ENCODE measurements at places on chromosomes 1 and 21.

DNA sequence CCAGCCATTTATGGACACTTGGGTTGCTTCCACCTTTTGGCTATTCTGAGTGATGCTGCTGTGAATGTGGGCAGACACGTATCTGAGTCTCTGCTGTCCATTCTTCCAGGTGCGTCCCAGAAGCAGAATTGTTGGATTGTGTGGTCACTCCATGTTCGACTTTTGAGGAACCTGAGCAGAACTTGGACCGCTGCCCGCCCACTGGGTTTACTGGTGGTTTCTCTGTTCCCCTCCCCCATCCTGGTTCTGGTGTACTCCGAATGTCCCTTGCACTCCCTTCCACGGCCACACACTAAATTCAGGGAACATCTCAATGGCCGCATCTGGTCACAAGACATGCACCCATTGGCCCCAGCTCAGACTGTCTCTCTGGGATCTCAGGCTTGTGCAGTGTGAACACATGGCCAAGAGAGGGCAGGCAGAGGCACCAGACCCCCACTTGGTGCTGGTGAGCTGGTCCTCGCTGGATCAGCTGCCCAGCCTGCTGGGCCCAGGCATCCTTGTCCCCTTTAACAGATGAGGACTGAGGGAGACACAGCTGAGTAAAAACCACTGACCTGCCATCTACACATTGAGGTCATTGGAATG is 565.1 kb downstream of the NPHP4 start:
- H3K27ac ChIP-seq: no peak overlapping the region
- no peaks in the 10 kb centered on the region for H3K36me3 ChIP-seq
- H3K27me3 ChIP-seq: peaks cover 99% of the 10 kb centered on the region
- H3K4me3 ChIP-seq: no peak overlapping the region
- DNase-seq: no peak

GRCh38 chr1:100542285-100542684 is 4.3 kb downstream of the GPR88 start:
- DNase-seq: no peak
- H3K4me3 ChIP-seq: no peak overlapping the region
- H3K27ac ChIP-seq: no peak overlapping the region
- 0 out of 2 replicates have a peak, but pooled peaks cover 4% of the 10 kb centered on the region for H3K27me3 ChIP-seq
- no peaks in the 10 kb centered on the region for H3K4me1 ChIP-seq

DNA sequence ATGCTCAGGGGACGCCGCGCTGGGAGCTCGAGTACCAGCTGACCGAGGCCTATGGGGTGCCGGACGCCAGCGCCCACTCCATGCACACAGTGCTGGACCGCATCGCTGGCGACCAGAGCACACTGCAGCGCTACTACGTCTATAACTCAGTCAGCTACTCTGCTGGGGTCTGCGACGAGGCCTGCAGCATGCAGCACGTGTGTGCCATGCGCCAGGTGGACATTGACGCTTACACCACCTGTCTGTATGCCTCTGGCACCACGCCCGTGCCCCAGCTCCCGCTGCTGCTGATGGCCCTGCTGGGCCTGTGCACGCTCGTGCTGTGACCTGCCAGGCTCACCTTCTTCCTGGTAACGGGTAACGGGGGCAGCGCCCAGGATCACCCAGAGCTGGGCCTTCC is 1.3 kb upstream of the XKR8 start:
- no peaks in the 10 kb centered on the region for H3K27me3 ChIP-seq
- no peak for DNase-seq
- no peak overlapping the region for H3K4me3 ChIP-seq
- H3K36me3 ChIP-seq: no peaks in the 10 kb centered on the region
- H3K27ac ChIP-seq: no peak overlapping the region
- 0 out of 2 replicates have a peak, but pooled peaks cover 6% of the 10 kb centered on the region for H3K4me1 ChIP-seq

- no peaks in the 10 kb centered on the region for H3K36me3 ChIP-seq
- H3K27me3 ChIP-seq: peaks cover 39% of the 10 kb centered on the region
- no peak overlapping the region for H3K4me3 ChIP-seq
- peaks cover 44% of the 10 kb centered on the region for H3K4me1 ChIP-seq
- DNase-seq: peak; percentile 45
- peak overlapping the region; percentile 14 for H3K27ac ChIP-seq
Measured at GRCh38 chr21:42469272-42469671, 26.8 kb downstream of the RSPH1 start.

DNA sequence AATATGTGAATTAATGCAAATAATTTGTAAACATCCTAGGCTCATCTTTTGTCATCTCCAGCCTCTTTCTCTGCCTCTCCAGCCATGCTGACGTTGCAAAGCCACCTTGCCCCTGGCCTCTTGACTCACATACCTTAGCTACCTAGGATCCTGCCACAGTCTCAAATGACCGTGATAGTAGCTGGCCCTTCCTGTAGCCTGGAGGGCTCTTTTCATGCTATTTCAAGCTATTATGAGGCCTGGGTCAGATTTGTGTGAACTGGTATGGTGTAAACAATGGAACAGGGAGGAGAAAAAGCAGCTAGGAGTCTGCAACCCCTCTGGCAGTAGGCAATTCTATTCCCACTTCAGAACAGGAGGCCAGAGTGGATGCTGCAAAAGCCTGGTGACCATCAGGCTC is 337.7 kb downstream of the DISC1 start:
- H3K27me3 ChIP-seq: no peaks in the 10 kb centered on the region
- no peak for DNase-seq
- no peaks in the 10 kb centered on the region for H3K36me3 ChIP-seq
- H3K4me3 ChIP-seq: no peak overlapping the region
- H3K27ac ChIP-seq: no peak overlapping the region
- H3K4me1 ChIP-seq: no peaks in the 10 kb centered on the region

DNA sequence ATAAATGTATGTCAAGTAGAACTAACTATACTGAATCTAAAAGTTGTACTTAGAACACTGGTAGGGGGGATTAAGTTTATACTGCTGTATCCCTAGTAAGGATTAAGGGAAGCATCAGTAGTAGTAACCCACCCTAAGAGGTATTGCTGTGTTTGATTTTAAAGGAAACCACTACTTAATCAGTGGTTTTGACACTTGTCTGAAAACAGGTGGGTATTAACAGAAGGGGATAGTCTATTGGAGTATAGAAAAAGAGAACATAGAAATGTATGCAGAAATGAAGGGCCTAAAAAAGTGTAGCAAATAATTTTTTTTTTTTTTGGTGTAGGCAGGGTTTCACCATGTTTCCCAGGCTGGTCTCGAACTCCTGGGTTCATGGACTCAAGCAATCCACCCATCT is 2.2 kb downstream of the MIGA1 start:
- H3K27ac ChIP-seq: no peak overlapping the region
- no peaks in the 10 kb centered on the region for H3K27me3 ChIP-seq
- no peak overlapping the region for H3K4me3 ChIP-seq
- H3K36me3 ChIP-seq: 0 out of 2 replicates have a peak, but pooled peaks cover 2% of the 10 kb centered on the region

DNA sequence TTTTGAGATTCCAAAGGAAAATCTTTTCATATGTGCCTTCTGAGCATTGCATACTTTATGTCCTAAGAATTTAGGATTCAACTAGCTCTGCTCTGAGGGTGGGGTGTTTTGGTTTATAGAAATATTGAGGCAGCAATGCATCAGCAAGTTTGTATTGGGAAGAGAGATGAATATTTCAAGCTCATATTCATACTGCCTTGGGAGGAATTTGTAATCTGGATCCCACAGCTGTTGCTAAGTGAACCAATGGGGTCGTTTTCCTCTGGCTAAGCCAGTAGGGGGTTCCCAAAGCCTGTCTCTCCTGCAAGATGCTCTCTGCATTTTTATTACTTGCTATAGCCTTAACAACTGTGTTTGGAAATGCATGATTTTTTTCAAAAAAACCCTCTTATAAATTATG is 130.6 kb downstream of the SNX7 start:
- no peak overlapping the region for H3K4me3 ChIP-seq
- no peaks in the 10 kb centered on the region for H3K36me3 ChIP-seq
- no peak for DNase-seq
- H3K27ac ChIP-seq: no peak overlapping the region

- peak overlapping the region; percentile 37 for H3K27ac ChIP-seq
- H3K4me3 ChIP-seq: no peak overlapping the region
- H3K27me3 ChIP-seq: no peaks in the 10 kb centered on the region
- peaks cover 26% of the 10 kb centered on the region for H3K4me1 ChIP-seq
Measured at GRCh38 chr1:101728029-101728428, 268.7 kb downstream of the OLFM3 start.

DNA sequence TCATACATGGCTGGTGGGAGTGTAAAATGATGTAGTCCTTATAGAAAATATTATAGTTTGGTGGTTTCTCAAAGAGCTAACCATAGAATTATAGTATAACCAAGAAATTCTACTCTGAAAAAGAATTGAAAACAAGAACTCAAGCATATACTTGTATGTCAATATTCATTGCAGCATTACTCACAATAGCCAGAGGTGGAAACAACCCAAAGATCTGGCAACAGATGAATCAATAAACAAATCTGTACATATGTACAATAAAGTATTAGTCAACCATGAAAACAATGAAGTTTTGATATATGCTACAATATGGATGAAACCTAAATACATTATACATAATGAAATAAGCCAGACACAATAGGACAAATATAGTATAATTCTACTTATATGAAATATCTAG is 29.7 kb downstream of the XCL1 start:
- H3K27me3 ChIP-seq: no peaks in the 10 kb centered on the region
- DNase-seq: no peak
- no peak overlapping the region for H3K27ac ChIP-seq
- no peak overlapping the region for H3K4me3 ChIP-seq
- H3K4me1 ChIP-seq: no peaks in the 10 kb centered on the region
- no peaks in the 10 kb centered on the region for H3K36me3 ChIP-seq

DNA sequence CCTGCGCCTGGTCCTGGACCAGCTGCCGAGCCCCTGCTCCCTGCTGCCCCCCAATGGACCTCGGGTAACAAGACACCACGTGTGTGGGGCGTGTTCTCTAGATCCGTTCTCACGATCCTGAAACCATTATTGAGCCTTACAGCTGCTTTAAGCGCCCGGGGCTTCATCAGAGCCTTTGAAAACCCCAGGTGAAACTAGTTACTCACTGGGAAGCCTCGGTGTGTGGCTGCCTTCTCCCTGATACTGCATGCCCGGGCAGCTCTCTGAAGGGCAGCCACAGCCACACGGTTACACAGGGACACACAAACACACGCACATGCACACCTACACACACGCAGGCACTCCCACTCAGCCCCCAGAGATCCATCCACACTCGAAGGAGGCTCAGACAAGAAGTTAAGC is 5.3 kb downstream of the HES2 start:
- H3K36me3 ChIP-seq: no peaks in the 10 kb centered on the region
- DNase-seq: peak; percentile 89

DNA sequence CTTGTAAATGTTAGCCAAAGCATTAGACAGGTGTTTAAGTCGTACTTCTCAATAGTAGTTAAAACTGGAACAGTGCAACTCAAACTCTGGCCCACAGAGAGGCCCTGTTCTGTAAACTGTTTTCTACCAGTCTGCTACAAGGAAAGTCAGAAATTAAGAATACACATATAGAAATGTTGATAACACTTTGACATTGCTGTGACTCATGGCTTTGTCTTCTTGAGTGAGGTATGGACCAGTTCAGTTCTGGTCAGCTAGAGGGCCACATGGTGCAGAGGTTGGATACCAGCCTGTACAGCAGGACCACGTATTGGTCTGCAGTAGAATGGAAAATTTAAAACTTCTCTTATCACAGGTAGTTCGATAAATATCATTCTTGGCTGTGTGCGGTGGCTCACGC is 22.3 kb downstream of the ZBTB8B start:
- H3K27me3 ChIP-seq: no peaks in the 10 kb centered on the region
- H3K27ac ChIP-seq: no peak overlapping the region
- H3K36me3 ChIP-seq: no peaks in the 10 kb centered on the region
- no peak overlapping the region for H3K4me3 ChIP-seq
- no peaks in the 10 kb centered on the region for H3K4me1 ChIP-seq
- DNase-seq: no peak

GRCh38 chr1:147628441-147628840 is 41.9 kb downstream of the ACP6 start:
- no peaks in the 10 kb centered on the region for H3K36me3 ChIP-seq
- no peak for DNase-seq
- H3K27me3 ChIP-seq: no peaks in the 10 kb centered on the region
- no peak overlapping the region for H3K27ac ChIP-seq
- peaks cover 8% of the 10 kb centered on the region for H3K4me1 ChIP-seq
- no peak overlapping the region for H3K4me3 ChIP-seq

GRCh38 chr21:41211060-41211805 is 43.3 kb downstream of the BACE2 start:
- H3K27ac ChIP-seq: no peak overlapping the region
- no peaks in the 10 kb centered on the region for H3K36me3 ChIP-seq
- no peak overlapping the region for H3K4me3 ChIP-seq
- DNase-seq: no peak

GRCh38 chr1:81157686-81158085 is 643.0 kb upstream of the ADGRL2 start:
- no peaks in the 10 kb centered on the region for H3K27me3 ChIP-seq
- DNase-seq: no peak
- no peaks in the 10 kb centered on the region for H3K36me3 ChIP-seq
- H3K4me3 ChIP-seq: no peak overlapping the region

DNA sequence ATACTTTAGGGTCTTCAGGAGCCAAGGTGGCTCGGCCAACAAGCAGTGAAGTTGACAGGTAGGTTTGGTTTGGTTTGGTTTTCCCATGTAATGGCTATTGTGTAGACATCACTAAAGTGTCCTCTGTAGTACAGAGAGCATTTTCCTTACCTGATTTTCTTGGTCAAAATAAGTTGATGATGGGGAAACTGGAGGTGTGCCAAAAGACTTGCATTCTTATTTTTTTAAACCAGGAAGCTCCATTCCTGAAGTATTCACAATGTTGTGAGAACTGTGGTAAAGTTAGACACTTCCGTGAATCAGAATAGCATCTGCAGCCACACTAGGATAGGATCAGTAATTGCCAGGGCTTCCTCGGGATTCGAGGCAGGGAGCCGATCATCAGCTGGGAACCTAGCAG is 2.9 kb downstream of the ZBTB37 start:
- peaks cover 10% of the 10 kb centered on the region for H3K36me3 ChIP-seq
- H3K4me3 ChIP-seq: no peak overlapping the region
- H3K4me1 ChIP-seq: peaks cover 13% of the 10 kb centered on the region
- H3K27ac ChIP-seq: no peak overlapping the region
- H3K27me3 ChIP-seq: no peaks in the 10 kb centered on the region
- DNase-seq: no peak

- no peak for DNase-seq
- no peaks in the 10 kb centered on the region for H3K4me1 ChIP-seq
- H3K4me3 ChIP-seq: no peak overlapping the region
- H3K36me3 ChIP-seq: no peaks in the 10 kb centered on the region
- no peak overlapping the region for H3K27ac ChIP-seq
Measured at GRCh38 chr1:3657578-3658230, 5.4 kb downstream of the TP73 start.

GRCh38 chr1:181166377-181167196 is 78.1 kb downstream of the IER5 start:
- no peak overlapping the region for H3K4me3 ChIP-seq
- no peaks in the 10 kb centered on the region for H3K36me3 ChIP-seq
- H3K27me3 ChIP-seq: no peaks in the 10 kb centered on the region
- H3K27ac ChIP-seq: no peak overlapping the region
- DNase-seq: peak; percentile 87

DNA sequence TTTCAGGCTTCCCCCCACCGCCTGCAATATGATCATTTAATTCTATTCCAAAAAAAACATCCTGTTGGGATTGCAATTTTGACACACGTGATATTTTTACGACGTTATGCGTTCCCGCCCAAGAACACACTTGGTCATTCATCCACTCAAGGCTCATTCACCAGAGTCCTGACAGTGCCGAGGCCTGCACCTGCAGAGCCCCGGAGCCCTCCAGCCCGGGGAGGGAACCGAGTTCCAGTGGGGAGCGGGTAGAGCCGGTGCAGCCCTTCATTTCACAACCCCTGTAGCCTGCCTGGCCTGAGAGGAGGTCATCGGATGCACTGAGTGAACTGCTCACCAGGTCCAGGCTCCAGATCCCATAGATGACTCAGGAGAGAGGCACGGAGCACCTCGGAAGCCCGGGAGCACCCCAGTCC is 156.0 kb upstream of the BACE2 start:
- DNase-seq: no peak
- H3K36me3 ChIP-seq: no peaks in the 10 kb centered on the region
- H3K27ac ChIP-seq: no peak overlapping the region
- H3K4me1 ChIP-seq: no peaks in the 10 kb centered on the region

Measured in MM.1S (cell line).